ENCODE measurements at places on chromosomes 11 and 22. TPM values are rescaled to one million over a fixed set of nuclear protein-coding genes. Genes with fewer than 3 reads are reported as not detected.
A peak's percentile ranks its signal among the peaks of the same experiment; 100 is the strongest.

DNA sequence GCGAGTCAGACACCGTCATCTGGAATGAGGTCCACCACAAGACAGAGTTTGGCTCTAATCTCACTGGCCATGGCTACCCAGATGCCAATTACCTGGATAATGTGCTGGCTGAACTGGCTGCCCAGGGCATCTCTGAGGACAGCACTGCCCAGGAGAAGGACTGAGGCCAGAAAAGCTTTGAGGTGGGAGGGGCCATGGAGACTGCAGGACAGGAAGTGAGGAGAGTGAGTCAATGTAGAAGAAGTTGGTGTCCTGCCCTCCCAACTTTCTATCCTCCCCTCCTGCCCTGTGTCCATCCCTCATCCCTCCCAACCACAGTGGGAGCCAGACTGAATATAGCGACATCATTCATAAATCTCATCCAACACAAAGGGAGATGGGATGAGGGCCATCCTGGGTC, 8.0 kb downstream of the MPEG1 start:
- DNase-seq: peak; percentile 26

DNA sequence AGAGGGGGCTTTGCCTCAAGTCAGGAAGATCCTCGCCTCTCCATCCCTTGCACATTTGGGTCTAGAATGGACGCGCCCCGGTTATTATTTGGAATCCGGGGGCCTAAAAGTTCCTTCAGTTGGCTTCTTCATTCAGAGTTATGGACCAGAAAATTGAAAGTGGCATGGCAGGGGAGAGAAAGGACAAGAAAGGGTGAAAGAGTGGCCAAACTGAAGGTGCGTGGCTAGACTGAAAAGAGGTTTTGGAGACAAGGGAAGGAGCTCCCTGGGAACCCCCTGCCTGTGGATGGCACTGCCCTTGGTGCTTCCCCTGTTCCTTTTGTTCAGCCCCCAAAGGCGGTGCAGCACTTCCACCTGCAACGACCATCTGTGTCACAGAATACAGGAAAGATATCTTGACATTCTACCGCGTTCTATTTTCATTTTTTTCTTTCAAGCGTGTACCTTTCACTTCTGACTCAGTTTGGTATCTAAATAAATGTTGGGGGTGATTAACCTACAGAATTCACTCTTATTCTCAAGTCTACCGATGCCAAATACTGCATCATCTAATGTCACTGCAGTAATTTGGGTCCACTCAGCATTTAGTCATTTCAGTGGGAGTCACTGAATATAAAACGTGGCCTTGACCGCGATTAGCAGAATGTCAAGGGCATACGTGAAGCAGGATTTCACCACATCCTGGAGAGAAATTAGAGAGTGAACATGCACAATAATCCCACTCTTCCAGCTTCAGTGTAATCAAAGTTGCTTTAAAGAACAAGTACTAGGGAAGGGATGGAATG, 88.1 kb upstream of the ARHGAP32 start:
- DNase-seq: peak; percentile 72

DNA sequence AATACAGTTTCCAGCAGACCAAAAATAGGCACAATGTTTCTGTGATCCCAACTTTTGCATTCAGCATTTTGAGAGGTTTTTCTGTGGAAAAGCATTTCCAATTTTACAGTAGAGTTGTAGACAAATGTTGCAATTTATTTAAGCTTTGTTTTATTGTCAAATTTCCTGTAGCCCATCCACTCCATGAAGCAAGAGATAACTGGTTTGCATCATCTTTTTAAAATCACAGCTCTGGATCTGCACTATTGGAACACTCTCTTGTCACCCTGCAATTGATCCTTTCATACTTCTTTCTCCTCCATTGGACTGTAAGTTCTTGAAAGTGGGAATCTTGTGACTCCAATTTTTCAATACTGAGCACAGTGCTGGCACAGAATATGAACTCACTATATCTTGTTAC, 86.0 kb downstream of the MAML2 start:
- no peak for DNase-seq

GRCh38 chr11:87966694-87967093, 208.5 kb downstream of the RAB38 start:
- DNase-seq: no peak

GRCh38 chr11:126440792-126441514, 85.5 kb downstream of the ST3GAL4 start:
- peak; percentile 72 for DNase-seq

DNA sequence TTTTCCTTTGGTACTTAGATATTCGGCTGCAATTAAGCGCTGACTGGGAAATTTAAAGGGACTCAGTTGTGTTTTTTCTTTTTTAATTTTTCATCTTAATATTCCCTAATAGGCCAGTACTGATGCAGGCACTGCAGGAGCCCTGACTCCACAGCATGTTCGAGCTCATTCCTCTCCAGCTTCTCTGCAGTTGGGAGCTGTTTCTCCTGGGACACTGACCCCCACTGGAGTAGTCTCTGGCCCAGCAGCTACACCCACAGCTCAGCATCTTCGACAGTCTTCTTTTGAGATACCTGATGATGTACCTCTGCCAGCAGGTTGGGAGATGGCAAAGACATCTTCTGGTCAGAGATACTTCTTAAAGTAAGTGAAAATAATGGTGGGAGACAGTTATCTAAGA, 3.8 kb downstream of the YAP1 start:
- DNase-seq: no peak

DNA sequence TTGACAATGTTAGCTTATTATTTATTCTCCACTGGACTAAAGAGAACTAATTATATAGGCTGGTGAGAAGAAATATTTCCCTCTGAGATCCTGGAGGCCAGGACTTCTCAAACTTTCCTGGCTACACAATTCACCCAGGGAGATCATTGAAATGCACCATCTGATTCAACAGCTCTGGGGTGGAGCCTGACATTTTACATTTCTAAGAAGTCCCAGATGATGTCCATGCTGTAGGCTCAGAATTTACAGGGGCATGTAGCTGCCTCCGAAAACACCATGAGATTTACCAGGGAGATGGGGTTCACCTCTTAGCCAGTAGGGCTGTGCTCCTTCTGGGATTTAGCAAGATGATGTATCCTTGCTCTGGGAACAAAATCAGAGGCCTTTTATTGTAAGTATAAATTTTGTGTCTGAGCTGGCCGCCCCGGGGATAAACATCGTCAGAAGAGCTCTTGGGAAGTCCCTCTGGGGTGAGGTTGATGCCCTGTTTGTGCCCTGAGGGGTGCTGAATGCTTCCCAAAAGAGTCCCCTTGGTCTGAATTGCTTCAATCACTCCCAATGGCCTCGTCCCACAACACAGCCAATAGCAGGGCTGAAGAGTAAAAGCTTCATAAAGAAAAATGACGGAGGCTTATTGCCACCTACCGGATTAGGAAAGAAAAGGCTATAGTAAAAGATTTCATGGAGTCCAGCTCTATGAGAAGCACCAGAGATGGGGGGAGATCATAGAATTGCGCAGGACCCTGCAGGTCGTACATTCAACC, 33.4 kb upstream of the API5 start:
- peak; percentile 53 for DNase-seq

- DNase-seq: no peak
Measured at GRCh38 chr22:26835023-26835422, 177.6 kb downstream of the MIAT start.

- peak; percentile 88 for DNase-seq
Measured at GRCh38 chr11:20125927-20126326, 34.3 kb downstream of the DBX1 start.

DNA sequence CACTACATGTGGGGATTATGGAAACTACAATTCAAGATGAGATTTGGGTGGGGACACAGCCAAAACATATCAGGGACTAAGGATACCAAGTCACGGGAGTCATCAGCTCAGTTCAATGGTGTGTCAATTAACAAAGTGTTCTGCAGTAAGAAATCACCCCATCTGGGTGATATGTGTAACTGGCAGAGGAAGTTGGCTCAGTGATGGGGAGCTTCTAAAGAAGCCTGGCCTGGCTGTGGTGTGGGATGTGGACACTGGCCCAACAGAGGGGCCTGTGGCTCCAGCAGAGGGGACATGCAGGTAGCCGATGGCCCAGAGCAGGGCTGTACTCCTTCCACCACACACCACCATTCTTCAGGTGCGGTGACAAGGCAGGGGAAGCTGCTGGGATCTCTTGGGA, 31.6 kb downstream of the RPS6KA4 start:
- DNase-seq: no peak

DNA sequence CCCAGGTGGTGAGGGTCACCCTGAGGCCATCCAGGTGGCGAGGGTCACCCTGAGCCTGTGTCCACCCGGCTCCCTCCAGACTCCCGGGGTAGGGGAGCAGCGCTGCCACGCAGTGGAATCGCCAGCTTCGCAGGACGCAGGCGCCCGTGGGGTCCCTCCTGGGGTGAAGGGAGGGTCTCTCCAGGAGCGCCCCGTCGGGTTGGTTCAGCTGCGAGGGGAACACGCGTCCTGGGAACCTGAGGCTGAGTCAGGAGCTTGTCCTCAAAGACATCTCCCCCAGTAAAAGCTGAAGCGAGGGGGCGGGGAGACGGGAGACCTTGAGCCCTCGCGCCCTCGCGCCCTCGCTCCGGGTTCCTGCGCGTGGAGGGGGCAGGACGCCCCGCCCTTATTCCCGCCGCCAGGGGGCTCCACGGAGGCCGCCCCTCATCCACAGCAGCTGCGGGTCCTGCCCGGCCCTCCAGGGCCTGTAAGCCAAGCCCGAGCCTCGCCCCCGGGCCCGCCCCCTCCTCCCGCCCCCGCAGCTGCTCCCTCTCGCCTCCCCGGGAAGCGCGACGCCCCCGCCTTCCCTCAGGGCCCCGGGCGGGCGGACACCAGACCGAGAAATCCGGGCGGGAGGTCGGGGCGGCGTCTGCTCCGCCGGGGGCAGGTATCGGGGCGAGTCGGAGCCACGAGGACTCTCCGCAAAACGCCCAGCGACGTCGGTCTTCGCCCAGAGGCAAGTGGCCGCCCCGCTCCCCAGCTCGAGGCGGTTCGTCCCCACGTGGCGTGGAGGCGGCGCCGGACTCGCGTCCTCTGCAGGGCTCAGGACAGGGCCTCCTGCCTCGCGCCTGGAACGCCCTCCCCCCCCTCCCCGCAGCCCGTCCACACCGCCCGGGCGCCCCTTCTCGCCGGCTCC, 22.8 kb downstream of the PIM3 start:
- DNase-seq: no peak

- DNase-seq: no peak
Measured at GRCh38 chr11:26764315-26764714, 42.5 kb upstream of the SLC5A12 start.

- DNase-seq: peak; percentile 25
Measured at GRCh38 chr11:120184946-120185705, 25.7 kb upstream of the OAF start.

DNA sequence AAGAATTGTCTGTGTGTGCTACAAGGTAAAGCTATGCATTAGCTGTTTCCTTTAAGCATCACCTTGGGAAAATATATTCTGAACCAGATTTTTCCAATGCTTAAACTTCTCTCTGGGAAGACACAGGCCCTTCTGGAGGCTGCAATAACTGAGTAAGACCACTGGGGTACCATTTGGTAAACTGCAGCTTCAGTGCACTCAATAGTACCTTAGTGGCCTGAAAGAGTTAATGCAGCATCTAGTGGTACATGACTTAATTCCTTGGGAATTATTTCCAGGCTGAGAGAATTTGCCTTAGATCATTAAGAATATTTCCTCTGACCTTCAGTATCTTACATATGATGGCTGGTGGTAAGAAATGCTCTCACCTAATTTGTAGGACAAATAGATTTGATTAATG, 727.4 kb downstream of the DLG2 start:
- no peak for DNase-seq

DNA sequence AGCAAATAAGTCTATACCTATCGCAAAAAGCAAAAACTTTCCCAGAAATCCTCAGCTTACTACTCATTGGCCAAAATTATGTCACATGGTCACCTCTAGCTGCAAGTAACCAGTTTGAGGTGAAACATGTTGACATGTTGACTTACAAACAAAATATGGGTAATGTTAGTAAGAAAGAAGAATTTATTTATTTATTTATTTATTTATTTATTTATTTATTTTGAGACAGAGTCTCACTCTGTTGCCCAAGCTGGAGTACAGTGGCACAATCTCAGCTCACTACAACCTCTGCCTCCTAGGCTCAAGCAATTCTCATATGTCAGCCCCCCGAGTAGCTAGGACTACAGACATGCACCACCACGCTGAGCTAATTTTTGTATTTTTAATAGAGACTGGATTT, 5.4 kb upstream of the SLC35C1 start:
- DNase-seq: no peak

DNA sequence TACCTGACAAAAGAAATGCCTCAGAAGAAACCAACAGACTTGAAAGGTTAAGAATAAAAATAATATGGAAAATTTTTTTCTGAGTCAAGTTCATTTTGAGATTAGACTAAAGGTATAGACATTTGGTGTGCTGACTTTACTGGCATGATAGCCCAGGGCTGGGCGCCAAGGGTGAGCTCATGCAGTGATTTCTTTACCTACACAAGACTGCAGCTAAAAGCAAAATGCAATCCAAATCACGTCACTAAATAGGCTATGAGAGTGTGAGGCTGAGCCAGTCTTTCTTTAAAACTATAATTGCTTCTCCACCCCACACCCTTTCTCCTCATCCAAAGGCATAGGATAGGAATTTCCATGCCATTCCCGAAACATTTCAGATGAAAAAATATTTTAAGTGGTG, 196.5 kb downstream of the FAM76B start:
- DNase-seq: no peak

- DNase-seq: peak; percentile 46
Measured at GRCh38 chr11:17658211-17658610, 61.2 kb upstream of the MYOD1 start.

DNA sequence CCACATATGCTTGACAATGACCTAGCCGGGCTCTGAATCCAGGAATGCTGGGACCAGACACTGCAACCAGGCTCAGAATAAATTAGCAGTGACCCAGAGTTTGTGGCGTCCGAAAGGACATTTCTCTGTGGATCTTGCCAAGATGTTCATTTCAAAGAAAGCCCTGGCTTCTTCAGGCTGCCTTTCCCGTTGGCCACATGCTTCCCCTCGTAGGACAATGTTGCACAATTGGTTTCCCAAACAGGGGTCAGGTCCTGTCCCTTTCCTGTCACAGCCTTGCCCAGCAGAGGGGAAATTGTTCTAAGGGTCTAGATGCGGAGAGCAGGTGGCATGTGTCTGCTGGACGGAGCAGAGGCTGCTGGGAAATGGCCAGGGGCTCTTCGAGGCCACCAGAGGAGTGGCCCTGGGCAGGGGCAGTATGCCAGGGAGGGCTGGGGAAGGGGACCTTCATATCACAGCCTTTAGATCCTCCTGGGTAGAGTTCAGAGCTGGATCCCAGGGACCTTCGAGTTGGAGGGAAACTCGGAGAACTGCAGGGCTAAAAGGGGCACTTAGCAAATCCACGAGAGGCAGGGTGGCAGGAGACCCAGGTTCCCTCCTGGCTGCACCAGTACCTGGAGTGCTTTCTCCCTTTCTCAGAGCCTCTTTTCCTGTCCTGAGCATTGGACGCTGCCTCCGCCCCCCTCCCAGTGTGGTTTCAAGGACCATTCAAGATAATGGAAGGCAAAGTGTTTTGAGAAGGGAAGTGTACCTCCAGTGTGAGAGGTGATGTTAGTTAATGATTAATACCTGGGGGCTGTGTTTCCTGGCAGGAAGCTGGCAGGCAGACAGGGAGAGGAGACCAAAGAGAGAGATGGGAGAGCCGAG, 42.3 kb downstream of the C11orf96 start:
- no peak for DNase-seq

- DNase-seq: no peak
Measured at GRCh38 chr11:232783-233565, 3.2 kb downstream of the SIRT3 start.

POU2AF3 gene
- total RNA-seq: not detected

CHADL gene
- total RNA-seq: not detected

NOX4 gene
- not detected for total RNA-seq

CHRM1 gene
- total RNA-seq: not detected

POTEH gene
- not detected for total RNA-seq

RIC3 gene
- not detected for total RNA-seq

DRD4 gene
- not detected for total RNA-seq

CSNK2A3 gene
- 3.1 TPM for total RNA-seq

OR52H1 gene
- total RNA-seq: not detected
